ENCODE measurements at places on chromosomes 3 and 15.
A peak's percentile ranks its signal among the peaks of the same experiment; 100 is the strongest.

DNA sequence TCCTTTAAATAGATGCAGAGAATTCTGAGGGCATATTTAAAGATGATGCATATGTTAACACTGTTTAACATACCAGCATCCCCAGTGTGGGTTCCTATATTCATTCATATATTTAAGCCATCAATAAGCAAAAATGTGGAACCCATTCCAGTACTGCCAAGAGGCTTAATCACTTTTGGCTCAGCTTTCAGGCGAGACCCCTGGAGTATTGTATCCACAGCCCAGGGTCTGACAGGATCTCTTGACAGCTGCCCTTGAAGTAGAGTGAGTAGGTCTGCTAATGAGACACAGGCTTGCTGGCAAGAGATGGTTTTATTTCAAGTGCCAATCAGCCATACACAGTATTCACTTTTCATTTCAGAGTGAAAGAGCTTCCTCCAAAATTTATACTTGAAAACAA lies 367.3 kb downstream of the OCA2 start:
- no peak for DNase-seq

DNA sequence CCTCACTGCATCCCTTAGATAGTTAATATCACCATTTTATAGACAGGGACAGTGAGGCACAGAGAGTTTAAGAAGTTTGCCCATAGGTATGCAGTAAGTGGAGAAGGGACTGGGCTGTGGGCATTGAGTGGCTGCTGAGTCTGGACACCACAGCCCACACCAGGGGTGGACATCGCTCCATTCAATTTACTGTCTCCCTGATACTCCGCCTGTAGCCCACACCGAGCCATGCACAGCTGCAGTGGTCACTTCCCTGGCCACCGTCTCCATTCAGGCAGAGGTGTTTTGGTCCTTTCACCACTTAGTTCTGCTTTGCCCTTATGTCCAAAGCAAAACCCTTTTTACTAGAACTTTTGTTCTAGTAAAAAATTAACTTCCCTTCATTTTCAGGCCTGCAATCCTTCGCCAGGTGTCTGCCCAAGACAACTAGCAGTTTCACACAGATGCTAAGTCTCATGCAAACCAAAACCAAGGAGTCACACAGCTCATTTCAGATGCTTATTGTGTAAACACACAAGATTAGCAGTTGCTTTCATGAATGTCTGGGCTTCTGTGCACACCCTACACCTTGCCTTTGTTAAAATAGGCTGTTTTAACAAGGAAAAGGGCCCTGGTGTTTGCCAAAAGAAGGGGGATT lies 30.1 kb downstream of the ZNF35 start:
- DNase-seq, result no peak

GRCh38 chr3:4529876-4530588 lies 36.9 kb downstream of the ITPR1 start:
- DNase-seq, result no peak

DNA sequence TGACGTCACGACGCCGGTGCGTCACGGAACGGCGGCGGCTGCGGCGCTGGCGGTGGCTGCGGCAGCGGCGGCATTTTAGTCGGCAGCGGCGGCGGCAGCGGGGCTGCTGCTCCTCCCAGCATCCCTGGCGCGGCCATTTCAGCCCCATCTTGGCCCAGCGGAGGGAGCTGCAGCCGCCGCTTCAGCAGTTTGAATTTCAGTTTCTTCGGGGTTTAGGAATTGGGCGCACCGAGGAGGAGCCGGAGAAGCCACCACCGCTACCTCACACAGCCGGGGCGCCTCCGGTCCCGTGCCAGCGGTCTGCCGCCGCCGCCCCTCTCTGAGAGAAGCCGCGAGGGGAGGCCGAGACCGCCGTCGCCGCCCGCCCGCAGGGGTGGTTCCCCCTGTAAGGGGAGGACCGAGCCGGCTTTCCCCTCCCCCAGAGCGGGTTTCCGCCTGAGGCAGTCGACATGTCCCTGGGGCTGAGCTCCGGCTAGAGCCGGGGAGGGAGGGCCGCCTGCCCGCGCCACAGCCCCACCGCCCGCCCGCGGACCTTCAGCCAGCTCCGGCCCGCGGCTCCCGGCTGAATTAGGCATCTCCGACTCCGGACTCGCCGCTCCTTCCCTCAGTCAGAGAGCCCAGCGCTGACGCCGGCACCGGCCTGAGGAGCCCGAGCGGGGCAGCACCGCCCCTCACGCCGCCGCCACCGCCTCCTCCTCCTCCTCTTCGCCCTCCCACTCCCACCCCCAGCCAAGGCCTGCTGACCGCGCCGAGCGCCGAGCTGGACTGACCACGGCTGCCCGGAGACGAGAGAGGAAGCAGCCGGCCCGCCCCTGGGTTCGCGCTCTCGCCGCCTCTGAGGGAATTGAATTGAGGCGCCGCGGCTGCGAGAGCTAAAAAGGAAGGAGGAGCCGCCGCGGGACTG lies at the start of gene TSC22D2:
TSS of gene TSC22D2 (plus strand) at position 78 of the 904 bp plus-strand sequence. CDS start 1,053 bp downstream, outside the sequence.
- peak; percentile 95 for DNase-seq

DNA sequence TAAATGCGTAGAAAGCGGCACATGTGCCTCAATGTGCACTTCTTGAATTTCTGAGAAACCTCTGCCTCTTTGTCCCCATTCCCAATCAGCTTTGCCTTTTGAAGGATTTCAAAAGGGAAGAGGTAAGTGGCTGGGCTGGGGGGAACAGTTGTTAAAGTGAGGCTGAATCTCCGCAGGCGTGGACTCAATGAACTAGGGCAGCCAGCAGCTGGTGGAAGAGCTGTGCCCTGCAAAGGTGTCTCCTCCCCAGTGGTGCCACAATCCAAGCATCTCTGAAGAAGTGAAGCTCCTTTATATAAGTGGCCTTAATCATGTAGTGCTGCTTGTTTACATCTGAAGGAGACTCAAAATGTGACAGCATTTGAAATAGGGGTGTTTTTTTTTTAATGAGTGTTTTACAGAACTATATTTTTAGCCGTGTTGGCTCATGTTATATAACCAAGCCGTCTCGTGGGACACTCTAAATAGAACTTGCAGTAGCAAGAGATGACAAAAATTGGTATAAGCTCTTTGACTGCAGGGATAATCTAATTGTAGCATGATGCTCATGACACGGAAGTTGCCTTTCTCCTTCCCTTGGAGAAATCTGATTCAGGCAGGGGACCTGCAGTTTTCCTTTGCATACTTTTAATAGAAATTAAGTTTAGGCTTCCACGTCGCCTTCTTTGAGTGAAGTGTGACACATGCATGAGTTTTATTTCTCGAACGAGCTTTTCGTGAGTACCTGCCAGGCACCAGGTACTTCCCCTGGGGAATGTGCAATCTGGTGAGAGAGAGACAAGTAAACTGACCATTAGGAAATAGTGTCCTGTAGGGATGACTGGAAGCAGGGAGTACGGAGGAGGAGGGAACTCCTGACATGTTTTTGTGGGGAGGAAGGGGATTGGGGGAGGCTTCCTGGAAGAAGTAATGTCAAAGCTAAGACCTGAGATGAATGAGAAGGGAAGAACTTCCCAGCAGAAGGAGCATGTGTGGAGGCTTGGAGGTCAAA lies 179.7 kb upstream of the BHLHE40 start:
- no peak for DNase-seq

DNA sequence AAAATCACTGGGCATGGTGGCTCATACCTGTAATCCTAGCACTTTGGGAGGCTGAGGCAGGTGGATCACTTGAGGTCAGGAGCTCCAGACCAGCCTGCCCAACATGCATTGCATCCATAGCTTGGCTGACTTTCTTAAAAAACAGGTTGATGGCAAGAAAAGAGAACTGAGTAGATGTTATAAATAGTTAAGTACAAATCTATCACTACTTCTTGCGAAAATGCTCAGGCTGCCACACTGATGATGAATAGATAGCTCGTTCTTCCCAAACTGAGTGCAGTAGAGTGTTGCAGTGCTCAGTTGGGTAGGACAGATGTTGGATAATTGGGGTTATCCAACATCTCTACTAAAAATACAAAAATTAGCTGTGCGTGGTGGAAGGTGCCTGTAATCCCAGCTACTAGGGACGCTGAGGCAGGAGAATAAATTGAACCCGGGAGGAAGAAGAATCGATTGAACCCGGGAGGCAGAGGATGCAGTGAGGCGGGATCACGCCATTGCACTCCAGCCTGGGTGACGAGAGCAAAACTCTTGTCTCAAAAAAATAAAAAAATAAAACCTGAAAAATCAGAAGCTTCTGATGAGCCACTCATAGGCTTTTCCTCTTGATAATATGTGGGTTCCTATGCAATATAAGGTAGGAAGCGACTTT lies 1.2 kb downstream of the BTLA start:
- DNase-seq, result peak; percentile 37

DNA sequence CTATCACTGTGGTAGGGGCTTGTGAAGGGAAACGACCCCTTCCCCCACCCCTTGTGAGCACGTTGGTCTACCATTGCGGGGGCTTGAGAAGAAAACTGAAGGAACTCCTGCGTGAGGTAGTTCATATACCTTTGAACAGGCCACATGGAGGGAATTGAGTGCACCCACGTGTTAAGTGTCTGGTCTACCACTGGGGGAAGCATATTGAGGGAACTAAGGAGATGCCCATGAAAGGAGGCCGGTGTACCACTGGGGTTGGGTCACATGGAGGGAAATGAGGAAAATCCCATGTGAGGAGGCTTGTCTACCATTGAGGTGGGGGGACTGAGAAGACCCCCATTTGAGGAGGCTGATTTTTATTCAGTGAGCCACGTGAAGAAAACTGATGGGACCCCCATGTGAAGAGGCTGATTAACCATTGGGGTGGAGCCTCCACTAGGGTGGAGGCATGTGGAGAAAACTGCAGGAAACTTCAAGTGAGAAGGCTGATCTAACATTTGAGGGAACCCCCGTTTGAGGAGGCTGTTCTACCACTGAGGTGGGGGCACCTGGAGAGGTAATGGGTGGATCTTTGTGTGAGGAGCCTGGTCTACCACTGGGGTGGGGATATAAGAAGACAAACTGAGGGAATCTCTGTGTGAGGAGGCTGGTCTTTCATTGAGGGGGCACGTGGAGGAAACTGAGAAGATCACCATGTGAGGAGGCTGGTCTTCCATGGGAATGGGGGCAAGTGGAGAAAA lies 163.2 kb downstream of the FBLN2 start:
- DNase-seq, result no peak

DNA sequence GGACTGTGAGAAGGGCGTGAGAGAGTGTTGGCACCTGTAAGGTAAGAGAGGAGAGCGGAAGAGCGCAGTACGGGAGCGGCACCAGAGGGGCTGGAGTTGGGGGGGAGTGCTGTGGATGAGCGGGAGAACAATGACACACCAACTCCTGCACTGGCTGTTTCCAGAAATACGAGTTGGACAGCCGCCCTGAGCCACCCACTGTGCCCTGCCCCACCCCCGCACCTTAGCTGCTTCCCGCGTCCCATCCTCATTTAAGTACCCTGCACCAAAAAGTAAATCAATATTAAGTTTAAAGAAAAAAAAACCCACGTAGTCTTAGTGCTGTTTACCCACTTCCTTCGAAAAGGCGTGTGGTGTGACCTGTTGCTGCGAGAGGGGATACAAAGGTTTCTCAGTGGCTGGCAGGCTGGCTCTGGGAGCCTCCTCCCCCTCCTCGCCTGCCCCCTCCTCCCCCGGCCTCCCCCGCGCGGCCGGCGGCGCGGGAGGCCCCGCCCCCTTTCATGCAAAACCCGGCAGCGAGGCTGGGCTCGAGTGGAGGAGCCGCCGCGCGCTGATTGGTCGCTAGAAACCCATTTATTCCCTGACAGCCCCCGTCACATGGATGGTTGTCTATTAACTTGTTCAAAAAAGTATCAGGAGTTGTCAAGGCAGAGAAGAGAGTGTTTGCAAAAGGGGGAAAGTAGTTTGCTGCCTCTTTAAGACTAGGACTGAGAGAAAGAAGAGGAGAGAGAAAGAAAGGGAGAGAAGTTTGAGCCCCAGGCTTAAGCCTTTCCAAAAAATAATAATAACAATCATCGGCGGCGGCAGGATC lies at the start of gene SOX2:
TSS of gene SOX2 (plus strand) at position 601 of the 811 bp plus-strand sequence. CDS start 436 bp downstream, outside the sequence.
- peak; percentile 35 for DNase-seq

DNA sequence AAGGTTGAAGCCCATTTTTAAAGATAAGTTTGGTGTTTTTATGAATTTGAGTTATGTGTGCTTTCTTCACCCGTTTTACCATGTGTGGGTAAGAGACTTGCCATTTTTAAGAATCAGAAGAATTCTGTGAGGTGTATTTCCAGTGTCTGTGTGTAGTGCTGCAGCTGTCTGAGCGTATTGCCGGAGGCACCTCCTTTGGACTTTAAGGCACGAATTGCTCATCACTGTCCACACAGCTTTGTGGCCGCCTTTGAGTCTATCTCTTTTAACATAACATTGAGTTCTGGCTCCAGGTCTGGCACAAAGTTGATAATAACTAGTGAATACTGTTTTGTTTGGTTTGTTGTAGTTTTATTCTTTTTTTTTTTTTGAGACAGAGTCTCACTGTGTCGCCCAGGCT lies 25.8 kb downstream of the SCG5 start:
- DNase-seq, result no peak

GRCh38 chr3:172658344-172659245 lies 52.3 kb downstream of the NCEH1 start:
- DNase-seq, result no peak

- no peak for DNase-seq
Measured at GRCh38 chr3:128062033-128062745, 10.0 kb downstream of the SEC61A1 start.

DNA sequence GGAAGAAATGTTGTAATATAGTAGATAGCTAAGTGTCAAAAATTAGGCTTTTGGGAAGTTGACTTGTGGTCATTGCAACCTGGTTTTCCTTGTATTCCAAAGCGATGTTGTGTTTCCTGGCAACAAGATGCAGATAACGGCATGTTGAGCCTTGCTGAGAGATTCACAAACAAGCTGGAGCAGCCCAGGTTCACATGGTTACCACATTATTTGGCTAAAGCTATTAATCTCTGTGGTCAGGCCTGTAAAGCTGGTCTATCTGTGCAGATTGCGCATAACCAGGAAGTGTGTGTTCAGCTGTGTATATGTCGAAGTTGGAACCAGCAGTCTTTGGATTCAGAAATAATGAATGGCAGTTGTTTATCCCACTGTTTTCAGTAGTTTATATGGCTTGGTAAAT lies 6.6 kb downstream of the TIPARP start:
- no peak for DNase-seq

DNA sequence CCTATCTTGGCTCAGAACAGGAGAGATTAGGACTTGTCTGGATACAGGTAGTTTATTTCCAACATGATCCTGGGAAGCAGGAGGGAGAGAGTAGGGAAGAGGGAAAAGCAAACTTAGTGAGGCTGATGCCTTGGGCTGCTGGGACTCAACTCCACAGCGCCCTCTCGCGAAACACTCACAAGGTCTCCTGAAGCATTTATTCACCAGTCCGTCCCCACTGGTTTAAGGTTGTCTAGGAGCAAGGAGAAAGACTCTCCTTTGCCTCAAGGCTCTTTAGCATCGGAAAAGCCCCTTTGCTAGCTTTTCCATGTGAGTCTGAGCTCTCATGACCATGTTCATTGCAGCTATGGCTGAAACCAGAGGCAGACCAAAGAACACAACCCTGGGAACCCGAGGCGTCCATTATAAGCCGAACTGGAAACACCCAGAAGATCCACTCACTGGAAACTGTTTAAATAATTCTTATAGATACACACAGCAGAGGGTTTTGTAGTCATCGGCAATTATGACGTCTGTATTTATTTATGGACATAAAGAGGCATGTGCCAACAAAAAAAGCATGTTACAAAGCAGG lies 244.5 kb downstream of the CD47 start:
- peak; percentile 27 for DNase-seq

All from activated CD4-positive, alpha-beta T cell treated with anti-CD3 and anti-CD28 coated beads, Interleukin-2, Interleukin-6, amounts not matched to agents 100 ng/mL and 50 ng/mL, durations not matched to agents 16 hours and 8 hours (primary cell).